Fibroblast of lung (primary cell): ENCODE measurements at places on chromosomes 5 and 9. TPM values are rescaled to one million over a fixed set of nuclear protein-coding genes. Genes with fewer than 3 reads are reported as not detected.

The BHMT2 gene
- total RNA-seq: 10.3 and 20.3 TPM in 2 replicates

The TMEM252 gene
- not detected in 2 replicates for total RNA-seq

The KCTD16 gene
- total RNA-seq: 1.0 and 1.2 TPM in 2 replicates

The WDR38 gene
- not detected in 2 replicates for total RNA-seq

The NOL6 gene
- total RNA-seq: 13.4 and 15.2 TPM in 2 replicates

The CAVIN4 gene
- 1.0 and 1.5 TPM in 2 replicates for total RNA-seq

The MVB12B gene
- total RNA-seq: 2.3 and 2.6 TPM in 2 replicates

The ADAMTS13 gene
- 2.3 and 3.1 TPM in 2 replicates for total RNA-seq
